ENCODE measurements at places on chromosomes 1 and 21. TPM values are rescaled to one million over a fixed set of nuclear protein-coding genes. Genes with fewer than 3 reads are reported as not detected.

AIRE gene
- total RNA-seq: not detected

S100A9 gene
- total RNA-seq: 0.59 TPM

PRR9 gene
- not detected for total RNA-seq

OPTC gene
- not detected for total RNA-seq

UMODL1 gene
- total RNA-seq: not detected

LCE1D gene
- not detected for total RNA-seq

CDKN2C gene
- 18.9 TPM for total RNA-seq

CADM3 gene
- not detected for total RNA-seq

LAX1 gene
- 0.29 TPM for total RNA-seq

PRKAA2 gene
- 0.88 TPM for total RNA-seq

TTC39A gene
- total RNA-seq: 0.88 TPM

OXCT2 gene
- 1.1 TPM for total RNA-seq

PROX1 gene
- under 0.01 TPM for total RNA-seq

ALG14 gene
- total RNA-seq: 1.4 TPM

CNR2 gene
- not detected for total RNA-seq

GJA9 gene
- total RNA-seq: not detected

HOOK1 gene
- not detected for total RNA-seq

RNF186 gene
- total RNA-seq: not detected

PODN gene
- 43.3 TPM for total RNA-seq

PLA2G2D gene
- not detected for total RNA-seq

OR2L2 gene
- total RNA-seq: under 0.01 TPM

CCDC190 gene
- total RNA-seq: 1.1 TPM

TMEM200B gene
- total RNA-seq: 10.6 TPM

ZDHHC18 gene
- 6.2 TPM for total RNA-seq

CD164L2 gene
- total RNA-seq: not detected

CYP4X1 gene
- total RNA-seq: 0.59 TPM

IPO9 gene
- total RNA-seq: 26.1 TPM

COL6A1 gene
- 1,612 TPM for total RNA-seq

IRF6 gene
- total RNA-seq: under 0.01 TPM

SLC2A5 gene
- total RNA-seq: 22.4 TPM

LCE1A gene
- not detected for total RNA-seq

MRPL55 gene
- 34.5 TPM for total RNA-seq

OR14K1 gene
- total RNA-seq: 0.36 TPM

APOBEC4 gene
- under 0.01 TPM for total RNA-seq

FCRL1 gene
- not detected for total RNA-seq

NLRP3 gene
- total RNA-seq: 0.36 TPM

FMO5 gene
- 2.7 TPM for total RNA-seq

ARHGAP30 gene
- total RNA-seq: not detected

LCE7A gene
- total RNA-seq: not detected

KRTAP10-11 gene
- not detected for total RNA-seq

NEGR1 gene
- total RNA-seq: 22.7 TPM

FCGR1A gene
- total RNA-seq: not detected

SH2D1B gene
- not detected for total RNA-seq

PGLYRP3 gene
- not detected for total RNA-seq

CHML gene
- total RNA-seq: 12.1 TPM
